ENCODE measurements at places on chromosomes 2 and 18.

GRCh38 chr18:26458526-26459232 lies 89.7 kb downstream of the KCTD1 start:
- DNase-seq = no peak

- DNase-seq = no peak
Observed at GRCh38 chr18:67080601-67081000, 435.9 kb downstream of the DSEL start.

DNA sequence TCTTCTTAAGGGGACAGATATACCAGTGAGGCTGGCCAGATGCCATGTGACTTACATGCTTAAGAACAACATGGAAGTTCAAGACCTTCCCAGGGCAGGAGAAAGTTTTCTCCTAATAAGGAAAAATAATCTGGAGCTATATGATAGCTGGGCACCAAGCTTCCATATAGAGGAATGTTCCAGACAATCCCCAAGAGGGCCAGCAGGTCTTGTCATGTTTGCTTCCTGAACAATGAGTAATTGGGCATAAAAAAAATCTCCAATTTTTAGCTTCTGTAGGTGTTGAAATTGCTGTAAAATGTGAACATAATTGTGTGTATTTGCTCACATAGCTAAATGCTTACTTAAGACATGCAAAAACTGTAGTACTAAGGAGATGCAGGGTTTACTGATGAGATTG lies 809.5 kb upstream of the PIK3C3 start:
- DNase-seq = no peak

DNA sequence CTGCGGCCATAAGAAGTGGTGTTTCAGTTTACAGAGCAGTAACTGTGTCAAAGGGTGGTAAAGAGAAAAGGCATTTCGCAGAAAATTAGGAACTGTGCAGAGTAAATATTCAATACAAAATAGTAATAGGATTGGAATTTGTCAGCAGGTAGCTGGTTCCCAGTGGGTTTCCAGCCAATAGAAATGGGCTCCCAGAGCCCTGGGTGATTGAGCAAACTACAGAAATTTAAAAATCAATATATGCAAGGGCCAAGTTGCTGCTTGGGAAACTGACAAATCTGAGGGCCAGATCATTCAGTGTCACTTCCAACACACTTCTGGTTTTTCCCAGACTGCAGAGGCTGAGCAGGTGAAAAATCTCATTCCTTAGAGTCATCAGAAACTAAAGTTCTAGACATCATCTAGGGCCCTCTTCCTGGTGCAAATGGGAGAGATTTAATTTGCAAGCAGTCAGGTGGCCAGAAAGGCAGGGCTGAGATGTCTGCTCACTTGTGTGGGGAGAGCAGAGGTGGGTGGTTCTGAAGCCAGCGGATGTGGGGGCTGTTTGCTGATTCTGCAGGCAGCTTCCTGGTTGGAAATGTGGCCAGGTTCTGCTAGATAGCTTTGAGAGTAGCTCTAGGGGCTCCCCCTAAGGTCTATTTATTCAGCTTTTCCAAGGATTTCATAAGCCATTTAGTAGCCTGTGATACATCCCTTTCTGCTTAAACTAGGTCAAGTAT lies 182.4 kb downstream of the NCK2 start:
- DNase-seq = peak; percentile 60

GRCh38 chr18:54765636-54766375 lies 62.5 kb upstream of the RAB27B start:
- no peak for DNase-seq

- DNase-seq = no peak
Observed at GRCh38 chr18:31877900-31878299, 65.0 kb downstream of the TRAPPC8 start.

DNA sequence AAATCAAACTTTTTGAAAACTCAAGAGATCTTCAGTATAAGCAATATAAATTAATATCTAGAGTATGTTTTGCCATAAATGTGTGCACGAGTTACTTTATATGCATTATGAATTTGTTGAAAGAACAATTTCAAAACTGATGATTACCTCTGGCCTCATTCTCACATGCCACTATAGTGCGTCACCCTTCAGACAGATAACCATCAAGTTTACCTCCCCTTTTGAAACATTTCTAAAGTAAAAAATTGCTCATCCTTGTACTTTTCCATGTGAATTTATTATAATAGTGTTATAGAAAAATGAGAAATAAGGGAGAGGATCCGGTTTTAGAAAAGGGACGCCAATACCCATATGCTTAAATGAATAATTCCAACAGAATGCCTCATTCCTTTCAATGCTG lies 38.3 kb downstream of the ZEB2 start:
- no peak for DNase-seq

DNA sequence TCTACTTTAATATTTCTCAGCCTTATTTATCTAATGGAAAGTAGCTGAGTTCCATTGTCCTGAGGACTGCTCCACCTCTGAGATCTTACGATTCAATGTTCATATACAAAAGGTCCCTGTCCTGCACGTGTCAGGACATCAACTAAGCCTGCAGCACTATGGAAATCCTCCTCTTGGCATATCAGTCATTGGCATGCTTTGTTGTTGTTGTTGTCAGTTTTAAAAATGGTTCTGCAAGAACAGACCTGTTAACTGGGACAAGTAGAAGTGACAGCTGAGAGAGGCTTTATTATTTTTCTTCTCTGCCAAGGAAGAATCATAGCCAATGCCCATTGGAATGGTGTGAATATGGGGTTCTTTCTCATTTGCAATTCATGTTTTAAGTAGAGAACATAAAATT lies 450.1 kb upstream of the PKDCC start:
- DNase-seq = no peak

Measured in CD4-positive, alpha-beta T cell treated with Interleukin-21 for 1 hour (primary cell).